ENCODE measurements at places on chromosomes 16 and 17.

DNA sequence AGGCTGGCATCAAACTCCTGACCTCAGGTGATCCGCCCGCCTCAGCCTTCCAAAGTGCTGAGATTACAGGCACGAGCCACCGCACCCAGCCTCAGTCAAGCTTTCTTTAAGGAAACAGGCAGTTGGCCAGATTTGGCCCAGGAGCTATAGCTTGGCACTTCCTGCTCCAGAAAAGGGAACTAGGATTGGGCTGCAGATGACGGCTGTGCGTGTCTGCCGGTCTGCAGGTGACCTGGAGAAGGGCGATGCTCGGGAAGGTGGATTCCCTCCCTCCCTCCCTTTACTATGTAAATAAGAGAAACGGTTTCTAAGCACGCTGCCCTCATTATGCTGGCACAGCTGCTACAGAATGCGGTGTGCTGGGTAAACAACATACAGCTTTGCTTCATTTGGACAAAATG, 215.9 kb downstream of the RPTOR start:
- DNase-seq = peak; percentile 65

GRCh38 chr16:58815181-58815888, 81.2 kb upstream of the GOT2 start:
- DNase-seq = no peak

- DNase-seq = no peak
These were observed 2.9 kb downstream of the MYO15A start for GRCh38 chr17:18111330-18111971.

DNA sequence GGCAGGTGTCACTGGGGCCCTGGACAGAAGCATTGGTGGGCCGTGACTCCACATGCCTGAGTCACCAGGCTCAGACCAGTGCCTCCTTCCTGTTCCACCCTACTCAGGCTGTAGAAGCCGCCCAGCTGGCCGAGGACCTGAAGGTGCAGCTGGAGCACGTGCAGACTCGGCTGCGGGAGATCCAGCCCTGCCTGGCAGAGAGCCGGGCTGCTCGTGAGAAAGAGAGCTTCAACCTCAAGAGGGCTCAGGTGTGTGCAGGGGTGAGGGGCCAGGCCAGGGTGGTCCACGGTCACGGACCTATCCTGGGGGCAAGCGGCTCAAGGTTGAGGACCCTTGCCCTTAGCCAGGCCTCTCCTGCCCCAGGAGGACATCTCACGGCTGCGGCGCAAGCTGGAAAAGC, 9.6 kb downstream of the RNF40 start:
- DNase-seq = no peak

DNA sequence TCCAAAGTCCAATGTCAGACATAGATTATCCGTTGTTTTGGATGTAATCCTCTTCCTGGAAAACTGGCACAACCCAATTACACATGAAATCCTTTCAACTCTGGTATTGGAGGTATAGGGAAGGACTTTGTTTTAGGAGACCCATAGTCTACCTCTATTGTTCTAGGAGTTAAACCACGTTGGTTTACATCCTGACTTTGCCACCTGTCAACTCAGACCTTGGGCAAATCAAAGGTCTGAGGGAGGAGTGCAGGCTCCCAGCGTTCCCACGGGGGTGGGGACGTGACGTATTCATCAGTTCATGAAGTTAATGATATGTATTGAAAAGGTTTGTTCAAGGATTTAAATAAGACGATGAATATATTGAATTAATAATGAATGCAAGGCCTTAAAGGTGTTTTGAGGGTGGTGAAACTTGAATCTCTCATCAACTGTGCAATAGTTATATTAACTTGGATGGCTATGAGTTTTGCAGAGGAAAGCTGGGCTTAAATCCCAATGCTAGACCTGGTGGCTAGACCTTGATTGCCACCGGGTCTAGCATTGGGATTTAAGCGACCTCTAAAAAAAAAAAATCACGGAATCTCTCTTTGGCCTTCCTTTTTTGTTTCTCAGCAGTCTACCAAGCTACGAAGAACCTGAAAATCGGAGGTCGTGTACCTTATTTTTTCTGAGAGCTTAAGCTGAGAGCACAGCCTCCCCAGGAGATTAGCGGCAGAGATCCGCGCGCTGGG, 744 bp upstream of the NF1 start:
- no peak for DNase-seq

DNA sequence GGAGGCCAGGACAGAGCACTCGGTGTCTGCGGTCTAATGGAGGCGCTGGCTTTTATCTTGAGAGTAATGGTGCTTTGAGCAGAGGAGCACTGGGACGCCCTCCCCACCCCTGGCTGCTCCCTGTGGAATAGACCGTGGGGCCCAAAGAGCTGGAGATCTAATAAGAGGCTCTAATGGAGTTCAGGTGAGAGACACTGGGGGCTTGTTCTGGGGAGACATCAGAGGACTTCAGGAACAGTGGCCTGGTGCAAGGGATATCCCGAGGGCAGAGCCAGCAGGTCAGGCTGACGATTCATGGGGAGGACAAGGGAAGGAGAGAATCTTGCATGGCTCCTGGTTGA, 9.5 kb upstream of the KRT19 start:
- no peak for DNase-seq

DNA sequence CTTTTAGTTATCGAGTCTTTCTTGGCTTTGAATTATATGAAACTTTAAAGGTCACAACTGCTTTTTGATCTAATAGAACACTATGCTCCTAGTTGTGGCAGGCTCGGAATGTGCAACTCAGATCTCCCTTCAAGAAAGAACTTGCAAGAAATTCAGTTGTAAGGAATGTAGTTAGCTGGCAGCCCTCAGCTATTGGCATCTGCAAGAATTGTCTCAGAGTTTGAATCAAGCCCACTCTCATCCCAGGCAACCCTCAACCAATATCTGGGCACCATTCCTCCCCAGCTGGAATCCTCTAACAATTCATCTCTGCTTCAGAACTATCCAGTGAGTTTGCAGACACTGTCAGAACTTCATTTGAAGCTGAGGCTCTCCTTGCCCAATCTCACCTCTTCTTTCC, 447.2 kb downstream of the KIF2B start:
- DNase-seq = no peak

GRCh38 chr17:46045639-46046038, 46.6 kb downstream of the STH start:
- no peak for DNase-seq

DNA sequence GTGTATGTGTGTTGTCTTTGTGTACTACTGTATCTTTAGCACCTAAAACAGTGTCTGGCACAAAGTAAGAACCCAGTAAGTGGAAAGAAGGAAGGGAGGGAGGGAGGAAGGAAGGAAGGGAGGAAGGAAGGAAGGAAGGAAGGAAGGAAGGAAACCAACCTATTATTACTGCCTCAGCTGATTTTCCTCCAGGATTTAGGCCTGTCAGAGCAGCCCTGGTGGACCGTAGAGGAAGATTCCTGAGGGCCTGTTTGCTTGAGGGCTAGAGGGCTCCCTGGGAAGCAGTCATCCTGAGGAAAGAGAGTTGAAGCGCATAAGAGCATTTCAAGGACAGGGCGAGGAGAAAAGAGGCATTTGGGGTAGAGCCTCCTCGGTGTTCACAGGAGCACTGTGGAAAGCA, 61.5 kb downstream of the WSB1 start:
- no peak for DNase-seq

GRCh38 chr16:68286153-68287074, 22.1 kb downstream of the SLC7A6 start:
- DNase-seq = no peak

- no peak for DNase-seq
These were observed 378.0 kb downstream of the SLC39A11 start for GRCh38 chr17:72714357-72714966.

DNA sequence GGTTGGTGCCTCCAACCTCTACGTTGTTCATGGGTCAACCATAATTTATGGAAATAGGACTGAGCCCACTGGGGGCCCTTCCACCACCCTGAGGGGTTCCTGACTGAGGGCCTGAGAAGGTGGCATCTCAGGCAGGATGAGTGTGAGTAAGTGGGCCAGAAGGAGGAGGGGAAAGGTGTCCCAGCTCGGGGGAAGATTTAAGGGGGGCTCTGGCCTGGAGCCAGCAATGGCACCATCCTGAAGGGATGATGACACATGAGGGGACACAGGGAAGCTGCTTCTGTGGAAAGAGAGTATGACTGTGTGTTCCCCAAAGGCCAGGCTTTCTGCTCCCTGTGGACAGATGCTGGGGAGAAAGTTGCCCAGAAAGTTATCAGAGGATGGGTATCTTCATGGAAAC, 18.7 kb downstream of the MYL4 start:
- no peak for DNase-seq

DNA sequence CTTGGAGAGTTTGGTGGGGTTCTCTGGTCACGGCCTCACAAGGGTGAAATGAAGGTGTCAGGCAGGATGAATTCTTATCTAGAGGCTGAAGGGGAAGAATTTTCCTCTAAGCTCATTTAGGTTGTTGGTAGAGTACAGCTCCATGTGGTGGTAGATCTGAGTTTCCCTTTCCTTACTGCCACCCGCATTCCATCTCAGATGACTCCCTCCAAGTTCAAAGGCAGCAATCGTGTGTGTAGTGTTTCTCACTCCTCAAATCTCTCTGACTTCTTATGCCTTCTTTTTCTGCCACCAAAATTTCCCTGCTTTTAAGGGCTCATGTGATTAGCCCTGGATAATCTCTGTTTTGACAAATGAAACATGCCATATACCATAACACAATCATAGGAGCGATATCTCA, 135.5 kb upstream of the MYOCD start:
- no peak for DNase-seq

DNA sequence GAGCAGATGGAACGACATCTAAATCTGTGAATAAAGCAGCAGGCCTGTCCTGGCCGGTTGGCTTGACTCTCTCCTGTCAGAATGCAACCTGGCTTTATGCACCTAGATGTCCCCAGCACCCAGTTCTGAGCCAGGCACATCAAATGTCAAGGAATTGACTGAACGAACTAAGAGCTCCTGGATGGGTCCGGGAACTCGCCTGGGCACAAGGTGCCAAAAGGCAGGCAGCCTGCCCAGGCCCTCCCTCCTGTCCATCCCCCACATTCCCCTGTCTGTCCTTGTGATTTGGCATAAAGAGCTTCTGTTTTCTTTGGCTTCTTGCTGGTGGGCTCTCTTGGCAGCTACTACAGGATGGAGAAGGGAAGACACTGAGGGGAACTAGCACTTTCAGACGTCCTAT, 4.1 kb upstream of the RSAD1 start:
- no peak for DNase-seq

DNA sequence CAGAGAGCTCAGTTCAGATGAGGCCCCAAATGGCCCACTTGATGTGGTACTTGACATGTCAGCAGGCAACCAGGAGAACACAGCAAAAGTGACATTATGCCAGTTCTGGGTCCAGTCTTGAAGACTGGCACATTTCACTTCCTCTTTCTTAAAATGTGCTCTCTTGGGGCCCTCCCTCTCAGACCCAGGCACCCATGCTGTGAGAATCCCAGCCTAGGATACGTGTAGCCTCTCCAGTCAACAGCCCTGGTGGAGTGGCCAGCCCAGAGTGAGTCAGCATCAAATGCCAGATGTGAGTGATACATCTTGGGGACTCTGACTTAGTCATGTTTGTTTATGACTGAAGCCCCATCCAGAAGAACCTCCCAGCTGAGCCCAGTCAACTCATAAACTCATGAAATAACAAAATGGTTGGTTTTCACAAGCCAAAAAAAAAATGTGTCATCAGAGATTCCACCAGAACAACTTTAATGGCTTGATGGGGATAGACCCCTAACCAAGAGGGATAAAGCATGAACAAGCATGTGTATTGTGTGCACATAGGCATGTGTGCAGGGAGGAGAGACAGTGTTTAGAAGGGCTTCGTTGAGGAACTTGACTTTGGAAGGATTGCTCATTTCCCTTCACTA, 82.5 kb upstream of the TNRC6C start:
- no peak for DNase-seq

DNA sequence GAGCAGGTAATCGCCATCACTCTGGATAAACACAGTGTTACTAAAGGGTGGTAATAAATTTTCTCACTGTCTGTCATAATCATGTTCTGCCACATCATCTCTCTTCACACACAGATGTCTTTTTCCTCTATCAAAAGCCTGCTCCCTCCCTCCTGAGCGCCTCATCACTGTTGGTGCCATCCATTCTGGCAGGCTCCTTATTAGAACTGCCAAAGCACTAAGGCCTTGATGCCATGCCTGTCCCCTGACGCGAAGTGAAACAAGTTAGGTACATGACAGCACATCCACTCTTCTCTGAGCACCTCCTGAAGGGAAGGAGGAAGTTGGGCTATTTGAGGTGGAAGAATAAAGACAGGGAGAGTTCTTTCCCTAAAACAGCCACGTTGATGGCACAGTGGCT, 38.2 kb upstream of the AXIN2 start:
- DNase-seq = no peak

GRCh38 chr17:72515291-72516065, 394.7 kb downstream of the SOX9 start:
- no peak for DNase-seq

DNA sequence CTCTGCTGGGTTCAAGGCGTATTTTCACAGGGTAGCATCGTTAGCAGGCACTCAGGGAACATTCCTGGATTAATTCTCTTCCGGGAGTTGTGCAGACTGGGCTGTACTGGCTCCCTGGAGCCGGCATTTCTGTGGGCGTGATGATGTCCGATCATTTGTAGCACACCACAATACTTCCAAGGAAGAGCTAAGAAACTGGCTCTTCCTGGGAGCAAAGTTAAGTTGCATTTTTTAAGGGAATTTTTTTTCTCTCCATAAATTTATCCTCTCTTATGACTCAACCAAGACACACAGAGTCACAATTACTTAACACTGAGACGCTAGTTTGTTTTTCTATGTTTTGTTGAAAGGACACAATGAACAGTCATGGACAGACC, 211.6 kb upstream of the FOXF1 start:
- no peak for DNase-seq

- DNase-seq = peak; percentile 14
These were observed 51.8 kb downstream of the PIMREG start for GRCh38 chr17:6496116-6496481.

DNA sequence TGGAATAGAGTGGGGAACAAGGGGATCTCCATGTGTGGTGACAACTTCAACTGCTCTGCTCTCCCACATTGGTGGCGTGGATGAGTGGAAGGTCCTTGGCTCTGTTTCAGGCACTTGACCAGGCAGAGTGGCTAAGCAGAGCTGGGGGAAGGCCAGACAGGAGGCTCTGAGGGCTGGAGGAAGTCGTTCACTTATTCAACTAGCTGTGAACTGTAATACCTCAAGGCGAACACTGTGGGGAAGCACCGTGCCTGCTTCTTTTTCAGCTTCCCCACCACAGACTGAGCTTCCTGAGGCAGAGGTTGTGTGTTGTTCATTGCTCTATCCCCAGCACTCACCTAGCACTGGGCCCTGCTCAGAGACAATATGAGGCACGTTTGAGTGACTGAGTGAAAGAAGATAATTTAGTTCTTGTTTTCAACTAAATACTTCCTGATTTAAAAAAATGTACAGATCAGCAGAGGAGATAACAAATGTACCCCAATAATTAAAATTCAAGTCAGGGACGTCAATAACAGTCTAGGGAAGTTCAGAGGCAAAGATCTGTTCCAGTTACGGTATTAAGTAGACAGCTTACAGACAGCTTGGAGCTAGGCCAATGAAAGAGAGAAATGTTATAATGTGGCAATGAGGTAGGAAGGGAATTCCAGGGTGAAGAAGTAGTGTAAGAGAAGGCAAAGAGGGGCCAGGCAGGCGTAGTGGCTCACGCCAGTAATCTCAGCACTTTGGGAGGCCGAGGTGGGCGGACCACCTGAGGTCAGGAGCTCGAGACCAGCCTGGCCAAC, 34.7 kb downstream of the MYO18A start:
- no peak for DNase-seq

GRCh38 chr16:68499006-68499405, 40.1 kb upstream of the ZFP90 start:
- DNase-seq = no peak

GRCh38 chr16:28843766-28844165, 2.4 kb downstream of the TUFM start:
- DNase-seq = no peak

GRCh38 chr16:49687476-49688002, 168.4 kb downstream of the ZNF423 start:
- DNase-seq = no peak

Data from upper lobe of left lung (tissue), 6 donors.